NCI-H446 (cell line): ENCODE measurements at places on chromosomes 11 and 22.

GRCh38 chr22:33492210-33492651 is 428.0 kb downstream of the LARGE1 start:
- no peak for DNase-seq

GRCh38 chr11:35963911-35964310 is 20.0 kb downstream of the LDLRAD3 start:
- no peak for DNase-seq

GRCh38 chr11:117303101-117303500 is 12.0 kb downstream of the BACE1-AS start:
- DNase-seq = no peak

DNA sequence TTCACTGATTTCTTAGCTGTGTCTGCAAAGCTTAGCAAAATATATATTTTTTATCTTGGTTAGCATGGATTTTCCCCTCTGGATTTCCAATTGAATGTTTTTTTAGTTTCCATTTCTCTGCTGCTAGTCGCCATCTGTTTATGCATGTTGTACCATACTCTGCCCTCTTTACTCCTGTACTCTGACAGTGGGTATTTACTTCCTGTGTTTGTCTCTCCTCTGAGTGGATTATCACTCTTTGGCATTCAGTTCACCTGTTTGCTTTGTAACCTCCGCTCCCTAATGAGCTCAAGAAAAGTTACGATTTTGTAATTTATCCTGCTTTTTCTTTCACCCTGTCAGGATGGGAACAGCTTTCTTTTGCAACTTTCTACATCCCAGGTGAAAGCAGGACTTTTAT is 59.1 kb downstream of the PDHX start:
- DNase-seq = no peak

- no peak for DNase-seq
Observed at GRCh38 chr11:64322925-64323260, 5.0 kb downstream of the PRDX5 start.

- no peak for DNase-seq
Observed at GRCh38 chr11:94647926-94648325, 80.8 kb downstream of the PIWIL4 start.
